ENCODE measurements at places on chromosomes 1 and 21.

- no peak for DNase-seq
Observed at GRCh38 chr1:234957330-234958065, 171.1 kb downstream of the TOMM20 start.

GRCh38 chr1:9853249-9853595 lies 29.5 kb upstream of the CLSTN1 start:
- DNase-seq, result no peak

DNA sequence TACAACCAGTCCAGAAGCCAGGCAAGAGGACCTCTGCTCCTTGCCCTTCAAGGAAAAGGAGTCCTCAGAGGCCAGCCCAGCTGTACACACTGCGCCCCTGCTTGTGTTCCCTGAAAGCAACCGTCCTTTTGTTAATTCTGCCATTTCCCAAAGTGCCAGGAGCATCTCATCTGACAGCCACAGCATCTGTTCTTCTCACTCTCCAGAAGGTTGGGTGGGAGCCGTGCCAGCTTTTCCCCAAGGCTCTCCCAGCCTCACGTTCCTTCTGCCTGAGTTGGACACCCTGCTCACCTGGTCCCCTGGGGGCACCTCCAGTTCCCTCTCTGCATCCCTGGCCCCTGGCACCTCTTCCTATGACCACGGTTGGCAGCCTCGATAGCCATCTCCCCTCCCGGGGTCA lies 10.5 kb upstream of the CNTN2 start:
- DNase-seq, result no peak

- DNase-seq, result no peak
Observed at GRCh38 chr1:193417403-193417802, 231.0 kb upstream of the B3GALT2 start.

GRCh38 chr1:17427696-17428660 lies 11.5 kb downstream of the RCC2 start:
- DNase-seq, result no peak

- no peak for DNase-seq
Observed at GRCh38 chr1:154348429-154349076, 23.2 kb downstream of the ATP8B2 start.

GRCh38 chr1:223765036-223765718 lies 52.8 kb downstream of the CAPN2 start:
- DNase-seq, result no peak

DNA sequence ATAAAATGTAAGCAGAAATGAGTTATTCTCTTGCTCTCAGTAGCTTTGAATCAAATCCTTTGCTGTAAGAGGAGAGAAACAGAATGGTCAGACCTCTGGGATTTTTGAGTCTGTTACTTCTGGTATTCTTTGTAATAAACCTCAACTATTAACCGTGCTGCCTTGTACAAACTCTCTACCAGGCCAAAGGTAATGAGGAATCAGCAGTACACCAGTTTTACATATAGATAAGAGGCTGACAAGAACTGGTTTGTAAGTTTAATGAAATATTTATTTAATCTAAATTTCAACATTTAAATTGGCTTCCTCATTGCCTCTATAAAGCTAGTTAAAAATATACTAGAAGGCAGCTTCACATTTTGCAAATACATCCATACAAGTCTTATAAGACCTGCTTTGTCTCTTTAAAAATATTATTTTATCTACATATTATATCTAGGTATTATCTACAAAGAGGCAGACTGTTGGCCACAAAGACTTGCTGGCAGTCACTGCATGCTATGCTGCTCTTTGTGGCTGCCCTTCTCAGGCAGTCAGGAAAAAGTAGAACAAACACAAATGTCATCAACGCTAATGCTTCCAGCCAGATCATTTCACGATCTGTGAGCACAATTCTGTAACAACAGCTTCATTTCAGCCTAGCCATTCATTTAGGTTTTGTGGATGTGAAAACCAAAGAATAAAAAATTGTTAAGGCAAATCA lies 173.0 kb downstream of the GABPA start:
- DNase-seq, result no peak

DNA sequence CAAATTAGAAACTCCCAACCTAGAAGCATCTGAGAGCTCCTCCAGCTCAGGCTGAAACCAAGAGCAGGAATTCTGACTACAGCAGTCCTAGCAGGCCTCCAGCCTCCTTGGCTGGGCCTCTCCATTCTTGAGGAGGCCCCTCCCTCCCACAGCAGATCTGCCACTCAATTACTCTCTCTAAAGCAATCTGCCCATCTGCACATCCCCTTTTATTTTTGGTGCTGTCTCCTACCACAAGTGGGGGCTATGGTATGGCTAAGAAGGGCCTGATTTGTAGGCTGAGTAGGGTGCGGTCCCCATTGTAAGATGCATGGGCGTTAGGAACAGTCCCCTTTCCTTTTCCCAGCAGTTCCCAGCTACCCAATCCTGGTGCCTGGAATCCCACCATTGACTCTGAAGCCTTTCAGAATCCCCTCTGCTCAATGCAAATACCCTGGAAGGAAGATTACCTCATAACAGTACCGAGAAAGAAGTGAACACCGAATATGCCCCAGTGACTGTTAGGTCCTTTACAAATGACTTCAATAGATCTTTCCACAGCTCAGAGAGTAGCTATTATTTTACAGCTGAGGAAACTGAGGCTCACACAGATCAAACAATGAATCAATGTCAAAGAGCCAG lies 11.6 kb upstream of the TTC39A start:
- no peak for DNase-seq

- DNase-seq, result no peak
Observed at GRCh38 chr1:246309247-246309884, 197.7 kb downstream of the SMYD3 start.

GRCh38 chr1:12168451-12169160 lies 1.8 kb downstream of the TNFRSF1B start:
- DNase-seq, result no peak

GRCh38 chr1:172698224-172698623 lies 39.3 kb downstream of the FASLG start:
- no peak for DNase-seq

GRCh38 chr1:38777464-38777957 lies 82.1 kb downstream of the RRAGC start:
- no peak for DNase-seq

DNA sequence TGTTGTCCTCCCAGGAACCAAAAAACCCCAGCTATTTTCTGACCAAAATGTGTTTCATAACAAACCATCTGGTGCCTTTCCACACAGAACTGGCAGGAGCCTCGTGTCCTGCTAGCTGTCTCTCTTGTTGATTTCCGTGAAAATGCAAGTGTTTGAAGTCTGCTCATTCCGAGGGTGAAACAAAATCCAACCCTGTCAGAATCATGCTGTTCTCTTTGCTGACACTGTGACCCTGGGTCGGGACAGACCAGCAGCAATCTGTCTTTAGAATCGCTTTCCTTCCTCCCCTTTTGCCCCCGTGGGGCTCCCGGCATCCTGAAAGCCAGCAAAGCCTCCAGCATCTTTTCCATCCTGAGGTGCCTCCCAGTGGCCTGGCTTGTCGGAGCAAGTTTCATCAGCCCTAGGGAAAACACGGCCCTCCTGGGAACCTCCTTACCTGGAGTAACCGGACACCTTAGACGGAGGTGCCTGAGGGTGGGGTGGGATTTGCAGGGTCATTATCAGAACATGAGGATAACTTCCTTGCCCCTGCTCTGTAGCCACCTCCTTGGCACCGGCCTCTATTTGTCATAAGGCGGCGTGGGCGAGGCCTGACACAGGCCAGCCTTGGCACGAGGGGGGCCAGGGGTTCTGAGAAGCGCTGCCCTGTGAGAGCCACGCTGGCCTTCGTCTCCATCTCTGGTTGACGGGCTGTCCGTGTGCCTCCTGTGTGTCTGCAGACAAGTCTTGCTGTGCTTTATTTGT lies 24.9 kb downstream of the LDLRAP1 start:
- DNase-seq, result no peak

DNA sequence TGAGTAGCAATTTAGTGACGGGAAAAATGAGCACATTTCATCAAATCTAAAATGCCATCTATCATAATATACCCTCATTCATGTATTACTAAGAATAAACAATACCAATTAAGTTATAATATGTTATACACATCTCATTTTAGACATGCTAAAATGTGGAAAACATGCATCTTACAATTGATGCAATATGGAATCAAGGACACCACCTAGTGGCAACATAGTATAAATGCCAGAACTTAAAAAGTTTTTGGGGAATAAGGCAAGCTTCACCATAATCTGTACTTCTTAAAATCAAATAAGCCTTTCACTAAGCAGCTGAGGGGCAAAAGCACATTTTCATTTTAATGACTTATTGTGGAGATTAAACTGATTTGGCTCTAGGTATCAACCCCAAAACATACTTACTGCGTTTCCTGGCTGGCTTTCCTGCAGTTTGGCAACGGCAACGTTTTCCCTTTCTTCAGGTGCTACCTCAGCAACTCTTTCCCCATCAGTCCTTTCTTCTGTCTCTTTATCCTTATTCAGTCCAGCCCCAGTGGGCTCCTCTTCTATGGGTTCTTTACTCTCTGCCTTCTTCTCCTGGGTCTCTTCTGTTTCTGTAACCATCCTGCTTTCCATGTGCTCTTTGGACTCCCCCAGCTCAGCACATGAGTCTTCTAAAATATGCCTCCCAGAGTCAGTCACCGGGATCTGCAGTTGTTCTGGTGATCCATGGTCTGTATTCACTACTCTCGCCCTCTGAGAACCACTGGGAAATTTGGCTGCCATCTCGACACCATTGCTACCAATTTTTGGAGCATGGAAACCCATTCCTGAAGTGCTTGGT lies 11.4 kb downstream of the SDE2 start:
- DNase-seq, result no peak

Measured in activated naive CD4-positive, alpha-beta T cell (primary cell).